ENCODE measurements at places on chromosomes 13 and 19.

DNA sequence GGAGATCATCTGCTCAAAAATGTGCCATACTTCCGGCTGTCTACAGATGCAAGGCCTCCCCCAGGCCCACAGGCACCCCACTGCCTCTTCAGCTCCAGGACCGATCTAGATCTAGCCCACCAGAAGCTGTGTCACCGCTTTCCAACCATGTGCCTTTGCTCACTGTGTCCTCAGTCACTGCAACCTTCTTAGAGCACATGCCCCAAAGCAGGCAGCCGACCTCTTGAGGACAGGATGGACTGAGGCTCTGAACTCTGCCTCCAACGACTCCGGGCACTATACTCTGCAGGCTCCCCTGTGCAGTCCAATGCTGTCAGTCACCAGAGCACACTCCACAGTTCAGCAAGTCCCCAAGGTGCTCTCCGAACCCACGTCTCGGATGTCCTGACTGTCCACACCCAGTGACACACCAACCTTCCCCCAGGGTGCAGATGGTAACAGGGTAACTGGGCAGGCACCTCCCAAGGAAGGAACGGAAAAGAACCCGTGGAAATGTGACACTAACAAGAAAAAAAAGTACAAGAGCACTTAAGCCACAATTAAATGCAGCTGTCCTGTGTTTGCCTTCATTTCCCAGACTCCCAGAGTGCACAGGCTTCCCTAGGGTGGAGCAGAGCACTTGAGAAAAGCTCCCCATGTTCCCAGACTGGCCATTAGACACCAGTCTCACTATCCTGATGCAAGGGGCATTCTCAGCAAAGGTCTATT, 4.8 kb downstream of the STK24 start:
- DNase-seq, result peak; percentile 24

GRCh38 chr13:108226184-108226583, 8.0 kb downstream of the ABHD13 start:
- no peak for DNase-seq

DNA sequence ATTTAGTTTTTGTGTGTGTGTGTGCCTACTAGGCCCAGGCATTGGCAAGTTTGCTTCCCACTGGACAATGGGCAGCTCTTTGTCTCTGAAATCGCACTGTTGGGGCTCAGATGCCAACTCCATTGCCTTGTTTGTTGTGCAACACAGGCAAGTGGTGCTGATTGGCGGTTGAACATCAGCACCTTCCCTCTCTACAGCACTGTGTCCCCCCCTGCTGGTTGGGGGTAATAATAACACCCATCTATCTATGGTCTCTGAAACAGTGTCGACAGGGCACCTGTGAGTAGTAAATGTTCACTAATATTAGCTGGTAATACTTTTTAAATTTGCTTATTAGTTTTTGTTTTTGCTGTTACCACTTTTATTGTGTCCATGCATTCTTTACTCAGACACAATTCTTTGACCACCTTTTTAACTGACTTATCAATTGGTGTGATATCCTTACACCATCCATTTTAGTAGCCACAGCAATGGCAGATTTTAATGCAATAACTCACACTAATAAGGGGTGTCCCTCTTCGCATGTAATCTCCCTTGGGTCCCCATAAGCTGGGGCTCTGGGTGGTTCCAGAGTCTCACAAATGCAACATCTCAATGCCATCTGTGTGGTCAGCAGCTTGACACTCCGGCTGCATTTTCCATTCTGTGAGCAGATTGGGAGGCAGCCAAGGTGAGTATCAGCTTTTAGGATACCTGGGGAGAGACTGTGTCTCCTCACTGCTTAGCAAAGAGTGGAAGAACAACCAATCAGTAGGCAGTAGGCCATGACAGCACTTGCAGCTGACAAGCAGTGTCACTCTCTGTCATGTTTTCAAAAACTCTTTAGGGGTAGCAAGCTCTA, 47.7 kb upstream of the UQCRFS1 start:
- peak; percentile 18 for DNase-seq

GRCh38 chr19:8610936-8611300, 403 bp upstream of the ADAMTS10 start:
- no peak for DNase-seq

GRCh38 chr13:24648983-24649687, 31.1 kb upstream of the ATP12A start:
- DNase-seq, result no peak

DNA sequence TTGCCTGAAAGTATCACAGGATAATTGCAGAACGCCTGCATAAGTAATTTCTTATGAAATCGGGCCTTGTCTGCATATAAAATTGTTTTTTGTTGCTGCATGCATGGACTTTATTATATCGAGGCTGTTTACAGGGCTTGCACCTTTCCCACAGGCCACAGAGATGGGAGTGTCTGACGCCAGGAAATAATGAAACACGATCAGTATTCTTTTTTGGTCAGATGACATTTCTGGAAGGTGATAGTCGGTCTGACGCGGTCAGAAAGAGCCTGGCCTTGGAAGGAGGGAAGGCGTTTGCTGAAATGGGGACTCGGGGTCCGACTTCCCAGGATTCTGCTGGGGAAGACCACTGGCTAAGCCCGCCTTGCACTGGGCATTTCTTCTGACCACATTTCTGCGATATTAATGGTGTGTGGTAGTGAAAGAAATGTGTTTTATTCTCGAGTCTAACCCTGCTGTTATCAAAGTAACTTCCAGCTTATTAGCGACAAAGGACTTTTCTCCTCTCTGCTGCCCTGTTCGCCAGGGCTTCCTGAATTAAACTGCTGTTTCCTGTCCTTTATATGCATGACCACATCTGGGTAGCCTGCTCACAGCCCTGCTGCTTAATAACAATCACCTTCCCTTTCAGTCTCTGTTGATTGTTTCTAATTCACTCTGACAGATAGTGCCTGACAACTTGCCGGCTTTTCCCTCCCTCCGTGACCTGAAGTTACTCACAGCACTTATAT, 11.6 kb upstream of the ZNF536 start:
- DNase-seq, result no peak

DNA sequence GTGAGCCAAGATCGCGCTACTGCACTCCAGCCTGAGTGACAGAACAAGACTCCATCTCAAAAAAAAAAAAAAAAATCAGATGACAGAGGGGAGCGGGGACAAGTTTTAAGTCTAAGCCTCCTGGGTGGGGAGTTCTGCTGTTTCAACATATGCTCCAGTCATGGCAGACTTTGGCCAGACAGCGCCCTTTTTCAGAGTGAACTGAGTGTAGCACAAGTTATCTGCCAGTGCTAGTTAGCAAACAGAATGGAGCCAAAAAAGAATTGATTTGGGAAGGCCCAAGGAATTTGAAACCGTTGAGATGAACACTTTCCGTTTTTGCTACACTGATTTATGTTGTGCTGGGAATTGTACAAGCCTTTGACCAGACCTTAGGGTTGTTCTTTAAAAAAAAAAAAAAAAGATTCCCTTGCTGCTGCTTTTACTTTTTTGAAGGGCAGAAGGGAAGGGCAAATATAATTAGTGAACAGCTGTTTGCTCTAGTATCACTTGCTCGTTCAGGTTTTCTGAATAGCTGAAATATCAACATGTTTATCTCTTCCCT, 5.7 kb downstream of the ACTN4 start:
- DNase-seq, result peak; percentile 24

DNA sequence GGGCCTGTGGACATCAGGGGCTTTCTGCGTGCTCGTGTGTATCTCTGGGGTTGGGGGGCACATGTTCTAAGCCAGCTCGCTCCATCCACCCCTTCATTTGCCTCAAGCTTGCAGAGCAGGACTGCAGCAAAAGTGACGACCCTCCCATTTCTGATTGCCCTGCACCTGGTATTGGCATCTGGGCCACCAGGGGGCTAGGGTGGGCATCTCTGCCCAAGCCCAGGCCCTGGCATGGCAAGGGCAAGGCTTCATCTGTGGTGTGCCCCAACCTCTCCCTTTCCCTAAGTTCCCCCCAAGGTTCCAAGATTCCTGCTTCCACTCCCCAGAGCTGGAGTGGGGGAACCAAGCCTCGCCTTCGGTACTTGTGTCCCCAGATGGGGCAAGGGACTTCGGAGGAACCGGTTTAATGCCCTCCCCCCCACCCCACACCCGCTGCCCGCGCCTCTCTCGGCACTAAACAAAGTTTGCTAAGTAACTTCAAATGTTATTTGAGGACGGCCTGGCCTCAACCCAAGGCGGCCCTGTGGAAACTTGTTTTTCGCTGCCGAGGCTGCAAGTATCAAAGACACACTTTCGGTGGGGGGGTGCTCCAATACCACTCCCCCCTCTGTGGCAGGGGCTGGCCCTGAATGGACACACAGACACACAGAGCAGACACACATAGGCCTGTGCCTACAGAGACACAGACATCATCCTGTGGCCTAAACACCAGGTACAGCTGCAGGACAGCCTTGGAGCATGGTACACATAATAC, 12.2 kb downstream of the NFIX start:
- DNase-seq, result no peak

- DNase-seq, result no peak
Measured at GRCh38 chr13:39353988-39354387, 249.0 kb downstream of the LHFPL6 start.

DNA sequence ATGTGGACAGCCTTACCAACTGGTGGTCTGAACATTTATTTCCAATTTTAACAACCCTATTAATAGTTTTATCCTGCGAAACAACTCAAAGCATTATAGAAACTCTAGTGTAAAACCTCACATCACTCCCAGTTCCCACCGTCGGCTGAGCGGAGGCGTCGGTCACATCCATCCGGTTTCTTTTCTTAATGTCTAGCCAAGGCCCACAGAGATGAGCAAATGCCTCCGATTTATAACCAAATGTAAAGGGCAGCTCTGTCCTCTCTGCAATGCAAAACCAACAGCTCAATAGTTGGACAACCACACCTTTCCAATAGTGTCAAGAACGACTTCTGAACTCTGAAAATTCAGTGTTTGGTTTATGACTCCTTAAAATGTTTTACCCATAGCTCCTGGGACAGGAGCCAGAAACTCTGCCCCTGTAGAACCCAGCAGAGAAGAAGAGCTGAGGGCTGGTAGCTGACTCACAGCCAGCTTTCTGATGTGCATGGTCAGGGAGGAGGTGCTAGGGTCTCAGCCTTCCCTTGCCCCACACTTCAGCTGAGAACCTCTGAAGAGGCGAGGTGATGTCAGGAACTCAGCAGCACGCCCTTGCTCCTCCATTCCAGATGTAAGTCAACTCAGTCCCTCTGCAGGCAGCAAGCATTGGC, 90.2 kb upstream of the UQCRFS1 start:
- DNase-seq, result no peak

- no peak for DNase-seq
Measured at GRCh38 chr19:45705115-45705514, 12.6 kb downstream of the QPCTL start.

DNA sequence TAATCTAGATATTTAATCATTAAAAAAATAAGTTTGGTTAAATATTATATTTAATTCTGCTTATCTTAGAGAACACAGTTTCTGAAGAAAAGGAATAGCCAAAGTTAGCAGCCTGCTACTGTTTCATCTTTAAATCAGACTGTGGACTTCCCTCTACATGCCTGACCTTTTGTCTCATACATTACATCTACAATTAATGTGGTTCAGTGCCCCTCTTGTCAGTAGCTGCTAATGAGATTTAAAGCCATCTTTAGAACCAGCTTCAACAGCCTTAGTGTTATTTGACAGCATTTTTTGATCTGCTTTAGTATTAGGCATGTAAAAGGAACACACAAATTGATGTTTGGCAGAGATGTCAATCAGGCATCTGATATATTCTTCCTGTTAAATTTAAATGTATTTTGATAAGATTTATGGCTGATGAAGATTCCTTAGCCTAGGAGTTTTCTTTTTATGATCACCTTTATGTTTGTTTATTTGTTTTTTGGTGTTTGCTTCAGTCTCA, 1925.8 kb upstream of the PRR20A start:
- no peak for DNase-seq

DNA sequence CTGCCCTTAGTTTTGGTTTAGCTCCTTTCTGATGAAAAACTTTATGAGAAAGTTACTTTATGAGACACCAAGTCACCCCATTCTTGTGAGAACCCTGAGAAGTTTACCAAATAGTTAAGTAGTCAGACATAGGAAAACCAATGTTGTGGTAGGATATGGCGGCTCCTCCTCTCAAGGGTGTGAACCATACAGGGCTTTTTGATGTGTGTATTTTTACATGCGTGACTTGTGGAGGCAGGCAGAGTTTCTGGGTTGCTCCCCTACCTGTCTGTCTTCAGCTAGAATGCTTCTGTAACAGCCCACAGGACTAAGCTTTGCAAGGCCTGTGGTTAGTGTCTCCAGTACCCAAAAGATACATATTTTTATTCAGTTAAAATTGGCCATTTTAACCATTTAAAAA, 18.3 kb downstream of the UBAC2 start:
- DNase-seq, result peak; percentile 79

- DNase-seq, result no peak
Measured at GRCh38 chr13:23651887-23652286, 81.7 kb downstream of the TNFRSF19 start.

- DNase-seq, result no peak
Measured at GRCh38 chr13:30159446-30159839, 147.9 kb downstream of the KATNAL1 start.

DNA sequence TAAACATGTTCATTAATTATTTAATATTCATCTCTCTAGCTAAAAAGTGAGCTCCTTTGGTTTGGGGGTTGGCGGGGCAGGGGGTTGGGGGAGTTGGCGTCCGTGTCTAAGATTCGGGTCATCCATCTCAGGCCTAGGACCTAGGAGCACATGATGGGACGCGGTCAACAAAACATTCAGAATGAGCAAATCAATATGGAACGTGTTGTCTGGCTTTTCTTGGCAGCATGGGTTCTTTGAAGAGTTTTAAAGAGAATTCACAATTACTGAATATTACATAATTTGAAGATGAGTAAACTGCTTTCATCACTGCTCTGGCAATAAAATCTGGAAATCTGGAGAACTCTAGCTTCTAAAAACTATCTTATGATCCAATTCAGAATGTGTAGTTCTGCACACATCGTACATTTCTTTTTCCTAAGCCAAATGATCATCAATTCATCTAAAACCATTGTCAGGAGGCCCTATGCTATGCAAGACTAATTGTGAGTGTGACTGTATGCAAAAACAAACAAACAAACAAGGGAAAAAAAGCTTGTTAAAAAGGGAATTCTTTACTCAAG, 5.4 kb upstream of the ARGLU1 start:
- DNase-seq, result no peak

DNA sequence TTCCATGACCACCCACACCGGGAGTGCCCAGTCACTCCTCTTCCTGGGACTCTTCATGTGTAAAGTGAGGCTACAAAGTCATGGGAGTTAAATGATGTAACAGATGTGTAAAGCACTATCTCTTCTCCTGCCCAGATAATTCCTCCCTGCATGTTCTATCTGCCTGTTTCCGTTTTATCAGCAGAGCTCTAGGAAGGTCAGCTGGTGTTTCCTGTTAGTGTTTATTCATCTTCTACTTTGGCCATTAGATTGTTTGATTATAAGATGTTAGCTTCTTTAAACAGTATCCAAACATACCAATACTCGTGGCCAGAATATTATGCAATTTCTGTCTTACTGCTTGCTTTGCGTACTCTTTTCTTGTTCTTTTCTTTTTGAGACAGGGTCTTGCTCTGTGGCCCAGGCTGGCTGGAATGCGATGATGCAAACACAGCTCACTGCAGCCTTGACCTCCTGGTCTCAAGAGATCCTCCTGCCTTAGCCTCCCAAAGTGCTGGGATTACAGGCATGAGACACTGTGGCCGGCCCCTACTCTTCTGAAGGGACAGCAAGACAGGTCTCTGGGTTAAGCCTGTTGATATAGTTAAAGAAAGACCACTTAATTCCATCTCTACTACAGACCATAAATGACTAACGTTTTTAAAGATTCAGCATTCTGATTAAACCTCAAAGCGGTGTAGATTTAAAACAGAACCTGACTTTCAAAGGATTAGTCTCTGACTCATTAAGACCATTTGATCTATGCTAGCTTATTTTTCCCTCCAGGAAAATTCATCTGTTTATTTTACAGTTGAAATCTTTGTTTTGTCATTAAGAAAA, 97.4 kb upstream of the AKAP11 start:
- no peak for DNase-seq

All from CD4-positive, alpha-beta T cell treated with Interleukin-1 beta for 1 hour (primary cell).